ENCODE measurements at places on chromosomes 2 and 18. TPM values are rescaled to one million over a fixed set of nuclear protein-coding genes. Genes with fewer than 3 reads are reported as not detected.
A peak's percentile ranks its signal among the peaks of the same experiment; 100 is the strongest.

DNA sequence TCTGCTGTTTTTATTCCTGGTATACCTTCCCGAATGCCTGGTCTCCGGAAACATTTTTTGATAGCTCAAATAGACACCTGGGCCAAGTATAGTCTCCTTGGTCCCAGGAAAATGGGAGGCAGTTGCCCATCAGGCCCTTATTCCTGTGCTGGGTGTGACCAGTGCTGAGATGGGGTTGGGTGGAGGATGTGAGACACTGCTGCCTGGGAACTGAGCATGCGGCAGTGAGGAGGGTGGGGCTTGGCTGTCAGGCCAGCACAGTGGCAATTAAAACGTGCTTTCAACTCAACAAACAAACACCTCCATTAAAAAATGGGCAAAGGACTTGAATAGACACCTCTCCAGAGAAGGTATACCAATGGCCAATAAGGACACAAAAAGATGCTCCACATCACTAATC lies 12.5 kb downstream of the KLHL29 start:
- H3K36me3 ChIP-seq: no peaks in the 10 kb centered on the region
- no peaks in the 10 kb centered on the region for H3K27me3 ChIP-seq
- H3K4me1 ChIP-seq: no peaks in the 10 kb centered on the region
- no peak for DNase-seq
- no peak overlapping the region for H3K4me3 ChIP-seq

DNA sequence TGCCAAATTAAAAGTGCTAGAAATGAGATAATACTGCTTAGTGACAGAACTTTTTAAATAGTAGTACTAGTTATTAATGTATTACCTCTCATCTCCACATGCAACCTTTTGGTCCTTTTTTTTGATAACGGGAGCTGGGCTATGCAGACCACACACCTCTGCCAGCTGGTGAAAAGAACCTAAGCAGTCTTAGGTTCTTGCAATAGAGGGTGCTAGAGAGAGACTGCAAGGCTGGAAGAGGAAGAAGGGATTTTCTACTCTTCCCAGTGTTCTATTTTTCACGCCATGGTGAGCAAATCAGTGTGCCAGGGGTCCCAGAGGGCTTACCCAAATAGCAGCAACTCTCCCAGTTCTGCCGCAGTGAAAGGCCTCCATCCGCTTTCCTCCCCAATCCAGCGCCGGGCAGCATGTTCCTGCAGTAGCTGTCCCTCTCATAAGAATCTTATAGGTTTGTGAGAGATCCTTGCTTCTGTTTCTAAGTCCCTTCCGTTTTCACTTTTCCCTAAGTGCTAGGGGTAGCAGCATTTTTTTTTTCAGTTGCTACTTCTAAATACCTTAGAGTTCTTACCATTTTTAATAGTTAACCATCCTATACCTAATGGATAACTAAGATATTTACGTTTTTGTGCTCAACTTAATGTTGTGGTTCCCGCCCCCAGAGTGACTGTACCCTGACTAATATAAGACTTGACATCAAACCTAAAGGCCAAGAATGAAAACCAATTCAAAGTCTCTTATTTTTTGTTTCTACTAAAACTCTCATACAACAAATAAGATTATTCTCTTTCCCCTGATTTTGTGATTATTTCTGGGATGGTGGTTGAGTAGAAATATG lies 69.4 kb upstream of the UBE2E3 start:
- H3K4me3 ChIP-seq: no peak overlapping the region
- no peak for DNase-seq
- no peaks in the 10 kb centered on the region for H3K36me3 ChIP-seq
- peaks cover 11% of the 10 kb centered on the region for H3K4me1 ChIP-seq
- no peaks in the 10 kb centered on the region for H3K27me3 ChIP-seq
- H3K27ac ChIP-seq: no peak overlapping the region

GRCh38 chr2:173059971-173060461 lies 15.6 kb upstream of the MAP3K20 start:
- H3K27ac ChIP-seq: no peak overlapping the region
- H3K36me3 ChIP-seq: no peaks in the 10 kb centered on the region
- H3K27me3 ChIP-seq: no peaks in the 10 kb centered on the region
- H3K4me1 ChIP-seq: no peaks in the 10 kb centered on the region
- H3K4me3 ChIP-seq: no peak overlapping the region
- no peak for DNase-seq

- no peak overlapping the region for H3K27ac ChIP-seq
- no peaks in the 10 kb centered on the region for H3K4me1 ChIP-seq
- H3K36me3 ChIP-seq: no peaks in the 10 kb centered on the region
- H3K27me3 ChIP-seq: no peaks in the 10 kb centered on the region
Observed at GRCh38 chr2:77314721-77315120, 207.5 kb downstream of the LRRTM4 start.

GRCh38 chr2:204258890-204259289 lies 286.4 kb upstream of the PARD3B start:
- no peak for DNase-seq
- H3K36me3 ChIP-seq: no peaks in the 10 kb centered on the region
- H3K27ac ChIP-seq: no peak overlapping the region
- H3K4me1 ChIP-seq: peaks cover 12% of the 10 kb centered on the region
- H3K27me3 ChIP-seq: no peaks in the 10 kb centered on the region

DNA sequence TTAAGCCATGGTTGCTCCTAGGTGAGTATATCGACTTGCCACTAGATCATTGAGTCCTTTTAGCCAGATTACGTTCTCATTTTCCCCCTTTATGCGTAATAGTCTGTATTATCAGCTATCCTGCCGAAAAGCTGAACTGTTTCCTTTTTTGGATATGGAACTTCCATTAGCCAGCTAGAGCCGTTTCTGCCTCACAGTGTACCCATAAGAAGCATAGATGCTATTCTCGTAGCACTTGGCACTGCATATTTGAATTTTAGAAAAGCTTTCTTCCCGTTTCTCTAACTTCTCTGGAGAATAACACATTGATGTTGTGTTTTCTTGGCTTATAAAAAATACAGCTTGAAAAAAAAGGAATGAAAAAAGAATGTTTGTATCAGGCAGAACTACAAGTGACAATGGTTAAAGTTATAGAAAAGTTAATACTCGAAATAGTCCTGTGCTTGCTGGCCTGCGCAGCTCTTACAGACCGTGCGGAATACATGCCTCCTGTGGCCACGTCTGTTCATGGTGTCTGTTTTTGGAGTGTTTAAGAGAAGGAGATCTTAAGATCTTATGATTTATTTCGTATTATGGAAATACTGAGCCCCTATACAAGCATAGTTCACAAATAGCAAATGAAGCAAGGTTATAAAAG lies 710 bp downstream of the DUSP19 start:
- H3K36me3 ChIP-seq: no peaks in the 10 kb centered on the region
- peak overlapping the region; percentile 80 for H3K4me3 ChIP-seq
- H3K4me1 ChIP-seq: peaks cover 13% of the 10 kb centered on the region

DNA sequence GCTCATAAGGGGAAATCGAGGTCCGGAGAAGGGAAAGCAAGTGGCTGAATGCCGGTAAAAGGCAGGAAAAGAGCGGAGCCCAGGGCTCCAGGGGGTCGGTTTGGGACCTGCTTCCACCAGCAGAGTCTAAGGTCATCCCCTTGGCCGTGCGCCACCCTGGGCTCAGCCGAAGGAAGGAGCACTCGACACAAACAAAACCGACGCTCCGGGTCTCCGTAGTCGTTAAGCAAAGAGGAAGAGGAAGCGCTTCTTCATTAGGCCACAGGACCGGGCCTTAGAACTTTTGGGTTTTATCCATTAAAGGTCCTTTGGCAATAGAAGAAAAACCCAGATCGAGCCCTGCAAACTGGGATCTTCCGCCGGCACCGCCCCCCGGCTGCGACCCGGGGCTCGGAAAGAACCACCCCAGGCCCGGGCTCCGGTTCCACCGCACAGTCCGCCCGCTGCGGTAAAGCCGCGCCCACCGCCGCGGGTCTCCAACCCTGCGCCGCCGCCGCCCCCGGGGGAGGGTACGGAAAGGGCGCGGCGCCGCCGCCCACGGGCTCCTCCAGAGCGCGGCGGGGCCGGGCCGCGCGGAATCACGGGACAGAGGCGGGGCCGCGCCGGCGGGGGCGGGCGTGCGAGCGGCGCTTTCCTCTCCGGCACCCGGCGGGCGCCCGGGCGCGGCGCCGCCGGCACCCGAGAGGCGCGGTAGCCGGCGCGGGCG lies at the start of gene TTL:
TTL (plus strand) TSS at position 629 of the 706 bp plus-strand sequence. CDS start 189 bp downstream, outside the sequence.
- peak within 1 kb of the TSS; percentile 100 for H3K4me3 ChIP-seq
- H3K27me3 ChIP-seq: no peaks in the 10 kb centered on the region
- peaks cover 17% of the 10 kb centered on the region for H3K4me1 ChIP-seq
- peaks cover 9% of the 10 kb centered on the region for H3K36me3 ChIP-seq

DNA sequence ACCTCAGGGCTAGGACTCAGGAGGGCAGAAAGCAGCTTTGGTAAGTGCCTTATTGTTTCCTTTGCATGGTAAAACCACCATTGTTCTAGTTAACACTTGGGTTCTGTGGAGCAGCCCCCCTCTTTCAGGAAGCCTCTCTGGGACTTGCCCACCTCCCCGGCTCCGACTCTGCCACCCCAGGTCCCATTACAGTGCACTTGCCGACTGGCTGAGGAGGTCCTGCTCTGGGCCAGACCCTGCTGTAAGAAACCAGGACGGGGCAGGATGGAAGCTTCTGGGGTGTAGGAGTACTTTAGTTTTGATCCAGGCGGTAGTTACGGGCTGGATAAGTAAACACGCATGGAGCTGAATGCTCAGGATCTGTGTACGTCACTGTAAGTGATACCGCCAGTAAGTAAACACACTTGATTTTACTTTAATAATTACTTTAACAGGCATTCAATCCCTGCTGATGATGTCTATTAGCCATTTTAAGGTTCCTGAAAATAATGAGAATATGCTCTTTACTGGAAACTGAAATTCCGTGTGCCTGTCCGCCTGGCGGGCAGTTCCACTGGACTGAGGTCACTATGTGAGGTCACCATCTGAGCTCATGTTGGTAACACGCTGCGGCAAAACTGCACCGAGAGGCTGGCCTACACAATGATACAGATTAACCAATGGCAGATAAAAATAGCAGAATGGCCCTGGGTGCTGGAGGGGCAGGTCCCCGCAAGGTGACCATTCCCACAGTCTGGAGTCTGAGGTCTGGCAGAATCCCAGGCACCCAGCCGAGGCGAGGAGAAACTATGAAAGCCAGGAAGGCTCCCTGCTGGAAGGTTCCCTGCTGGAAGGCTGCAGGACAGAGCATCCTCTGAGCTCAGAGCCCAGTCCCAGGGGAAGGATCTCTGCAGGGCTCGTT lies 25.2 kb downstream of the HS1BP3 start:
- no peaks in the 10 kb centered on the region for H3K27me3 ChIP-seq
- H3K27ac ChIP-seq: no peak overlapping the region
- H3K4me1 ChIP-seq: no peaks in the 10 kb centered on the region
- no peak for DNase-seq
- no peak overlapping the region for H3K4me3 ChIP-seq

REEP1 gene
- total RNA-seq: 0.06 TPM

ANKRD53 gene
- total RNA-seq: not detected

DBI gene
- total RNA-seq: 273 TPM
